Gastroesophageal sphincter (tissue), 4 donors: ENCODE measurements at places on chromosomes 6 and 20. TPM values are rescaled to one million over a fixed set of nuclear protein-coding genes. Genes with fewer than 3 reads are reported as not detected.
A peak's percentile ranks its signal among the peaks of the same experiment; 100 is the strongest.

- no peak for ATAC-seq
These were observed 57.1 kb upstream of the LRRC1 start for GRCh38 chr6:53737746-53738145.

The HTR1B gene
- total RNA-seq = 0.27 TPM

DNA sequence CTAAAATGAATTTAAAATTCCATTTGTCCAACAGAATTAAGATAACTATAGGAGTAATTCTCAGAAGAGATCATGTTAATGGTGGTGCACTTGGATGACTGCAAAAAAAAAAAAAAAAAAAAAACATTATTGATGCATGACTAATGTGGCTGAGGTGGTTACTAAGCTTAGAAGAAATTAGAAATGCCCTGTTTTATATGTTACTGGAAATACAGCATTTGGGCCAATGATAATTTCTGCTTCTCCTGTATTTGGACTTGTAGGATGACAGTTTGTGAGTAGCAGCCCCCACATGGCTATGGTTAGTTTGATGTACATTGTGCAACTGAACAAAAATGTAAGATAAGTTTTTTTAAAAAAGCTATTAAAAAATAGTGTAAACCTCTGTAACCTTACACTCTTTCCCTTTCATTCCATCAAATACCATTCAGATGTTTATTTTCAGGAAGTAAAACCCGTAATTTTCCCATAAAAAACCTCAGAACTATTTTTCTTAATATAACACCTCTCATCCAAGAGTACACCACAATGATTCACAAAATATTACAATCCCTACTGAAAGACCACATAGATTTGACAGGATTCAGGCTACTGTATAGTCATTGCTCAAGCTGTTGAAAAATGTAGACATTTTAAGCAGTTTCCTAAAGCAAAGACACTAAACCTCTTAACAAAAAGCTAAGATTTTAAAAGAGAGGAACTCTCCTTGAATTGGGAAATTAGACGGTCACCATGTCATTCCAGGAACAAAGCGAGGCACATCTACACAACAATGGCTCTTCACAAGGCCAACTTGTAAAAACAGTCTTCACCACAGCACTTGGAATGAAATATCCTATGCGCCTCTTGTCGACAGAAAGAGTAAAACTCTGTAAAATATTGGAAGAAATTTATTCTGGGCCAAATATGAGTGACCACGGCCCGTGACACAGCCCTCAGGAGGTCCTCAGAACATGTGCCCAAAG, 83.0 kb downstream of the WDR27 start:
- ATAC-seq = no peak

- peak; percentile 43 for ATAC-seq
These were observed 15.9 kb upstream of the FYN start for GRCh38 chr6:111888928-111889695.

The SMOC2 gene
- 382 TPM for total RNA-seq

- no peak for ATAC-seq
These were observed 184.3 kb upstream of the CST7 start for GRCh38 chr20:24764794-24765202.
